SJCRH30 (cell line): ENCODE measurements at places on chromosomes 5 and 9. TPM values are rescaled to one million over a fixed set of nuclear protein-coding genes. Genes with fewer than 3 reads are reported as not detected.

- no peak for DNase-seq
Observed at GRCh38 chr5:139982975-139983240, 60.2 kb downstream of the NRG2 start.

GRCh38 chr9:72627956-72628540 lies 106.6 kb downstream of the TMC1 start:
- DNase-seq = no peak

PCDHGA10 gene
- total RNA-seq = 1.3 and 1.6 TPM in 2 replicates

DNA sequence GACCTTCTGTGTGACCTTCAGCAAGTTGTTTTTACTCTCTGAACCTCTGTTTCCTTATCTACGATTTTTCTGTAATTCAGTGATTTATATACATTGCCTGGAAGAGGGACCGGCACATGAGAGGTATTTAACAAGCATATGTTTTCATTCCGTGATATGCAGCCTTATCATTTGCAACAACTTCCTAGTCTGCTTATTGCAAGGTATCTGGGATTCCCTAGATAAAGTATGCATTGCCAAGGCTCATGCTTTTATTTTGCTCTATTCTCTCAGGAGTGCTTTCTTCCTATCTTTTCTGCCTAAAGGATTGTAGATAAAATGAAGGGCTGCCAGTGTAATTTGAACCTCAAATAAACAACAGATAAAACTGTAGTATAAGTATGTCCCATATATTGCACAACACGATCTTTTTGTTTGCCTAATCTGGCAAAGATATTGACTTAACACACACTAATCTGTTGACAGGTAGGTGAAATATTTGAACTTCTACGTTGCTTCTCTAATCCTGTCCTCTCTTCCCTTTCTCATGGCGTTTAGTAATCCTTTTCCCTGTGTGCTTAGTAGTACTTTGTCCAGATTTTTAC lies 377.2 kb upstream of the TNC start:
- DNase-seq = no peak

DNA sequence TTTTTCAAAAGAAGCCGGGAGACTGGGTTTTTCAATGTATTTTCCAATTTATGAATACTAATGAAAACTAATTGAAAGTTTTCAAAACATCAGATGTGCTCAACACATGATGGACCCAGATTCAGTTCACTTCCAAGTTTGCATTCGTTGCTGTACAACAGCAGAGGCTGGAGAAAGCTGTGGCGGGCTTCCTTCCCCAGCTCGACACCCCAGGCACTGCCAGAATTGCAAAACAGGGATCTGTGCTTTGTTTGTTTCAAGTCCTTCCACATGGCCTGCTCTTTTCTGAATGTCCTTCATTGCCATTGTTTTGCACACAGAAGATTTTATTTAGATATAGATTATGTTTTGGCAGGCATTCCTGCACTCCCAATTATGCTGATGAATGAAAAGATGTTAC lies 30.3 kb upstream of the INSYN2B start:
- no peak for DNase-seq

NMUR2 gene
- not detected in 2 replicates for total RNA-seq

SLC1A1 gene
- total RNA-seq = not detected in 2 replicates

- no peak for DNase-seq
Observed at GRCh38 chr5:148887123-148887881, 60.9 kb downstream of the ADRB2 start.

- DNase-seq = peak; percentile 26
Observed at GRCh38 chr5:180291234-180291940, 496 bp downstream of the MAPK9 start.

DNA sequence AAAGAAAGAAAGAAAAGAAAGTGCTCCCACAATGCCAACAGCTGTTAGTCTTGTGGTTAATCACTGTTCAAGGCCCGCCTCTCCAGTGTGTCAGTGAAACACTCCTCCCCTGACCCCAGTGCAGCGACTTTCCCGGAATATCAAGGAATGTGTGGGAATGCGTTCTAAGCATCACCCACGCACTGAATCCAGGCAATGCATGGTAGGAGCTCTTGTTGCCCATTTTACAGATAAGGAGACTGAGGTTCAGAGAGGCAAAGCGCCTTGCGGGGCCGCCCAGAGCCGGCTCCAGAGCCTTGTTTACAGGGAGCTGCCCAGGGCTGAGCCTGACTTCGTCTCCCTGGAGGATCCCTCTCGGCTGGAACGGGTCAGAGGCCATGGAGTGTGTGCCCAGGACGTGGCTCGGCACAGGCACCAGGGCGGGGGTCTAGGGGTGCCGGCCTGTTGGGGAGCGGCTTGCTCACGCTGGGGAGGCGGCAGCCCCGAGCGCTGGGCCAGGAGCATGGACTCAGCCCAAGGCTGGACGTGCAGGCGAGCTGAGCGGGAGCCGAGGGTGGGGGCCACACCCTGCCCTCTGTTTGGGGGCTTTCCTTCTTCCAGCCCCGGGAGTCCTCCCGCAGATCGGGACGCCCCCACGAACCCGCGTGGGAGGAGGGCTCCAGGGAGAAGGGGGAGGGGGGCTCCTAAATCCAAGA lies 823 bp downstream of the ST6GALNAC6 start:
- peak; percentile 77 for DNase-seq
